ENCODE measurements at places on chromosomes 6 and 20. TPM values are rescaled to one million over a fixed set of nuclear protein-coding genes. Genes with fewer than 3 reads are reported as not detected.

DNA sequence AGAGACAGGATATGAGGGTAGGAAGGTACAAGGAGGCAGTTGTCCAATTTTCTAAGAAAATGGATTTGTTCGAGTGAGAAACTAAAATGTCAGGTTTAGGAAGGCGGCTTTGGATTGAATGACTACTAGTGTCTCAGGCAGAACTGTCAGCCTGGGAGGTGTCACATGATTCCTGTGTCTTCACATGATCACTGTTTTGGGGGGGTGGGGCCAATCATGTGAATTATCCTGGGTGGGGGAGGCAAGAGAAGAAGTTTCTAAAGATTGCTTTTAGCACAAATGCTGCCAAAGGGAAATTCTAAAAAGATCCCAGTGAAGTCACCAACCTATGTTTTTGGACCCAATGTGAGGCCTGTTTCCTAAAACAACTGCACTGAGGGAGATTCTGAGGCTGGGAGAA lies 2.3 kb downstream of the SIRPA start:
- no peaks in the 10 kb centered on the region for H3K4me1 ChIP-seq
- DNase-seq, result no peak
- H3K27me3 ChIP-seq, result peaks cover 48% of the 10 kb centered on the region

GRCh38 chr6:34967461-34967860 lies 78.4 kb downstream of the ANKS1A start:
- no peak overlapping the region for H3K27ac ChIP-seq
- no peaks in the 10 kb centered on the region for H3K4me1 ChIP-seq
- no peaks in the 10 kb centered on the region for H3K27me3 ChIP-seq
- H3K4me3 ChIP-seq, result no peak overlapping the region
- DNase-seq, result no peak

GRCh38 chr6:4676016-4676415 lies 100.2 kb upstream of the CDYL start:
- H3K27me3 ChIP-seq, result no peaks in the 10 kb centered on the region
- no peak for DNase-seq
- H3K4me3 ChIP-seq, result no peak overlapping the region
- no peak overlapping the region for H3K27ac ChIP-seq
- H3K4me1 ChIP-seq, result no peaks in the 10 kb centered on the region

Gene HFE
- total RNA-seq, result 1.4 TPM

DNA sequence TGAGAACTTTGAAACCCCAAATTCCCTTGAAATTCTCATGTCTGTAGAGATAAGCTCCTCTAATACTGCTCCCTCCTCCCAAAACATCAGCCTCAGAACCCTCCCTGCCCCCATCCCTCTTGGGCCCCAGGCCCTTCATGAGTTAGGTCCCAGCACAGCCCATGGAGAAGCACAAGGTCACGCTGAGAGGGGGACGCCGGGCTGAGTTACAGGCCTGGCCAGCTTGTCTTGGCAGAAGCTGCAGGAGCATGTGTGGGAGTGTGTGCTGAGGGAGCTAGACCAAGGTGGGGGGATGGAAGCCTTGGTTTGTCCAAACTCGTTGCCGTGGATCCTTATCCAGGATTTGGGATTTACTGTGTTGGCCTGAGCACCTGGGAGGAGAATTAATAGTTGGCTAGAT lies 8.5 kb upstream of the PTCRA start:
- no peak overlapping the region for H3K4me3 ChIP-seq
- H3K27me3 ChIP-seq, result peaks cover 5% of the 10 kb centered on the region
- H3K36me3 ChIP-seq, result no peaks in the 10 kb centered on the region
